NCI-H2029 treated with DMSO at 0.1 percent for 48 hours (cell line): ENCODE measurements at places on chromosomes 3 and 15.
A peak's percentile ranks its signal among the peaks of the same experiment; 100 is the strongest.

DNA sequence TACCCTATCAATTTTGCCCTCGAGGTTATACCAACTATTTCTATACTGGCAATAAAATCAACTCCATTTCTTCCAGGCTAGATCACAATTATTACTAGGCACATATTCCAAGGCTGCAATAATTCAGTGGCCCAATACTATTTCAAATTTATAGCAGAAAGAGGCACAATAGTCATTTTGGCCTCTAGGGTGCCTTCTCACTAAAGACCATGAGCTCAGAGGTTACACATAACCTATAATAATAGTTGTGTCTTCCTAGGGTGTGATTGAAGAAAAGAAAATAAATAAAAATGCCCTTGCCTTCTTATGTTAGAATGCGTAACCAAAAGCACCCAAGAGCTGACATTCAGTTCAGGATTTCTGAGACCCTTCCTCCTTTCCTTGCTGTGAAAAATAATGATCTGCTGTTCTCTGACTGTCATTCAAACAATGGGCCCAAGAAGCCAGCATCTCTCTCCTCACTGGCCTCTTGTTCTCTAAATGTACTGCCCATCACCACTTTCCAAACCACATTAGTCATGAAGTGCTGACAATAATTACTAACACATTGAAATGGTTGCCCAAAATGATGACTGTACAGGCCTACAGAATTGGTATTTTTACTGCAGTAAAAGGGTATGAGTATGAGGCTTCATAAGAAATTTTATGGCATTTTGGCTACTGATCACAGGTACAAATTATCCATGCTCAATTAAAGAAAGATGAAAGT, 244.8 kb downstream of the LRRN1 start:
- no peak for DNase-seq

- DNase-seq: no peak
These were observed 10.5 kb upstream of the NOX5 start for GRCh38 chr15:69004011-69004410.

DNA sequence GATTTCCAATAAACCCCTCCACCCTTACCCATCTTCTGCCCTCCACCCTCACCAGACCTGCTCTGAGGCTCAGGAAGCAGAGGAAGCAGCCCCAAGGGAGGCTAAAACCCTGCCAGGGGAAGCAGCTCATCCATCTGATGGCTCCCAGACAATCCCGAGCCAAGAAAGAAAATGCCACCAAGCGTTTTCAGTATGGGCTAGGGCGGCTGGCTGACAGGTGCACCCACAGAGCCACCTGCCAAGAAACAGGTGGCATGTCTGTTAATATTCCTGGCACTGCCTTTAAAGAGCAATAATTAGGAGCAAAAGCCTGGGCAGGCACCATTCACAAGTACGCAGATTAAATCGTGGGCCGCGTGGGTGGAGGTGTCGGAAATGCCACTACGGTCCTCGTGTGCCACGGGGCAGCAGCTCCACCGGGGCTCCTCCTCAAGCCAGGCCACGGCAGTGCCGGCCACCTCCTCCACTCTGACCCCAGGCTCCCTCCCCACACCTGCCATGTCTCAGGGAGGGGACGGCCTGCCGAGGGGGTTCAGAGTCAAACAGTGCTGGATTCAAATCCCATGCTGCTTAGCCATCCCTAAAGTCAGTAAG, 23.9 kb upstream of the GRIP2 start:
- DNase-seq: peak; percentile 49

- no peak for DNase-seq
These were observed 41.7 kb downstream of the SNX4 start for GRCh38 chr3:125478326-125478725.

DNA sequence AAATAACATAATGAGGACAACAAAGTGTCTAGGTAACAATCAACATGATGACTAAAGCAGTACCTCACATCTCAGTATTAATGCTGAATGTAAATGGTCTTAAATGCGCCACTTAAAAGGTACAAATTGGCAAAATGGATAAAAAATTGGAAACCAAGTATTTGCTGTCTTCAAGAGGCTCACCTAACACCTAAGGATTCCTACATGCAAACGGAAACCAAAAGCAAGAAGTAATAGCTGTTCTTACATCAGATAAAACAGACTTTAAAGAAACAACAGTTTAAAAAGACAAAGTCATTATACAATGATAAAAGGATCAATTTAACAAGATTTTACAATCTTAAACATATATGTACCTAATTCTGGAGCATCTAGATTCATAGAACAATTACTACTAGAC, 22.5 kb downstream of the CSNK1G1 start:
- DNase-seq: no peak

DNA sequence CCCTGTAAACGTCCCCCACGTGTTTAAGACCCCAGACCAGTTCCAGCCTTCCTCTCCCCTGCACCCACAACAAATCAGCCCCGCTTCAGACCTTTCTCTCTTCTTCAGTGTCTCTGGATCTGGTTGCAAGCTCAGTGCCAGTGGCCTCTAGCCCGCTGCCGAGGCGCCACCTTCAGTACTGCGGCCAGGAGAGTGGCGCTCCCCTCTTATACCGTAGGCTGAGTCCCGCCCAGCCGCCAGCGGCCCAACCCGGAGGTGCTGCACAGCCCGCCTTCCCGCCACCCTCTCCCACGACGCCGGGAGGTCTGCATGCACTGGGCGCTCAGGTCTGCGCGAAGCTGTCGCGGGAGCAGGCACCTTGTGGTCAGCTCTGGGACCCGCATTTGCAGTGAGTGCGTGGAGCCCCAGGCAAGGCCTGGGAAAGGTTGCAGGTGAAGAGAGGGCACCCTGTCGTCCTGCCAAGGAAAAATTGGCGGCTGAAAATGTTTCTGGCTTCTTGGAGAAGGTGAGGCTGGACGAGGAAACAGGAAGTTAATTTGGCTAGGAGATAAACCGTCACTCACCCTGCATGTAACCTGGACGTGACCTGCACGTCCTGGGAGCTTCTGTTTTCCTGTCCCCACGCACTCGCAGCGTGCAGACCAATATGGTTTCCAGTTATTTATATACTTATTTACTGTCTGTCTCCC, at the start of gene C2CD4B:
C2CD4B (minus strand) TSS at position 182 of the 689 bp plus-strand sequence. CDS start 301 bp downstream, outside the sequence.
- peak; percentile 26 for DNase-seq

GRCh38 chr3:14119651-14120050, 5.0 kb downstream of the CHCHD4 start:
- no peak for DNase-seq

GRCh38 chr3:153601374-153601853, 439.4 kb downstream of the RAP2B start:
- no peak for DNase-seq

- no peak for DNase-seq
These were observed 487.7 kb upstream of the RASGRP1 start for GRCh38 chr15:39052323-39052705.

DNA sequence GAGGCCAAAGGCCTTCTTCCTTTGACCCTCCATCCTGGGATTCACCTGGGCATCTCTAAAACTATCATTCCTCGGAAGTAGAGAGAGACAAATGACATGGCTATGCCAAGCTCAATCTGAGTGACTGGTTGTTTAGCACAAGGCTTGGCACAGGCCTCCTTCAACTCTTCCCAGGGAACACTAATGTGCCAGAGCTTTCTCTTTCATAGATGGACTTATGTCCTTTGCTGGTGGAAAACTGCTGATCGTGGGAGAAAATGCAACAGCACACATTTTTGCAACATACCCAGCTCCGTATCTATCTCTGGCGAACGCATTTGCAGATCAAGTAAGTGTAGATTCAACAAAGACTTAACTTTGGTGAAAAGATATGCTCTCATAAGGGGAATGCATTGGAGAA, 36.5 kb downstream of the AQP9 start:
- DNase-seq: no peak

DNA sequence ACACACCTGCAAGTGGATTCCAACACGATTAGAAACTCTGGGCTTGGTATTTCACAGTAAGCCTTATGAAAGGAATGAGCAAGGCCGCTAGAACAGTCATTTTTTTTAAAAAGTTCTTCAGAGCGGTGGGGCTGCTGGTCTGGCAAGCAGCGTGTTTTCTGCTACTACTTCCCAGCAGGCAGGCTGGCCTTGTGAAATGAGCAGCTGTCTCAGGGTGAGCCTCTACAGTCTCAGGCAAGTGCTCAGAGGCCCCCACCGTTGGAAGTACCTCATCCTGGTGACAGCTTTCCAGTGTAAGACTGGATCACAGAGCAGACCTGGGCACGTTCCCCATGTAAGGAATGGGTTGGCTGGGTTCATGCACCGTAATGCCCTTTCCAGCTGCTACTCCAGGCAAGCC, 119.2 kb downstream of the LRIG1 start:
- DNase-seq: no peak

DNA sequence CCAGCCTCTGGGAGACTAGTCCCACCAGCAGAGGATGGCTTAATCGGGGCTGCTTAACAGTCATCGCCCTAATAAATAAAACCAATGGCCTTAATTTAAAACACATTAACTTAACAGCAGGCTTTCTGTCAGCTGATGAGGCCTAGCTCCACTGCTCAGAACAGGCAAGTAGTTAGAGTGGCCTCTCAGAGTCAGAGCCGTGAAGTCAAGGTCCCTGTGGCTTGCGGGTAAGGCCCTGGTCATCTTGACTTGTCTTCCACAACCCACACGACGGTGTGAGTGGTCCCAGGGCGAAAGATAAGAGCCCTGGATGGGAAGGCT, 11.8 kb downstream of the XXYLT1 start:
- DNase-seq: no peak

- no peak for DNase-seq
These were observed 27.6 kb downstream of the PLXNB1 start for GRCh38 chr3:48402281-48402732.

DNA sequence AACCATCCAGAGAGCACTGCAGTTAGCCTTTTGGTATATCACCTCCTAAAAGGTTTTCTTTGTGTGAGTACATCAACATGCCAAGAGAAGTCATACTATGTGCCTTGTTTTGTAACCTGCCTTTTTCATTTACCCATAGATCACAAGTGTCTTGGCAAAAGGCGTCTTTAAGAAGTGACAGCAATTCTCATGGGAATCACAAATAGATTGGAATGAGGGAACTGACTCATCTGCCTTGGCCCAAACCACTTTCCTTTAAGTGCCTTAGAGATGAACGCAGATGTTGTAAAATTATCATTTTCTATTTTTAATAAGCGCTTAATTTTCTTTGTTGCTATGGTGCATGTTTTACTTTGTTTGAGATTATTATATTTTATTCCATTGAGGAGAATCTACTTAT, 20.7 kb upstream of the POMGNT2 start:
- DNase-seq: no peak

DNA sequence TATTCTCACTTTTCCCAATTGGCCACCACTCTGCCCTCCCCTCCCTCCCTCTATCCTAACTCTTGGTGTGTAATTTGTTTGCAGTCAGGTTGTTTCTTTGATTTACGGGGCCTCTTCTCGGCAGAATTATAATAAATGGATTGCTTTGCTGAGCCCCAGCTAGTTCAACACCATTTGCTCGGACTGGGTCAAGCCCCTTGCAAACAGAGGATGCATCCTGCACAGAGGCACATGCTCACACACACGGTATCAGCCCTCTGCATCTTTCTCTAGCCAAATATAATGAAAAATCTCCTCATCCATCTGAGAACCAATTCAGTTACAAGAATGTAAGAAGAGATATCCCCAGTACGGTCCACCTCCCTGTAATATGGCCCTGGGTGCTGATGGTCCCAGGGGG, 97.7 kb downstream of the EPHB1 start:
- no peak for DNase-seq

GRCh38 chr15:101137312-101137940, 114.4 kb downstream of the CHSY1 start:
- DNase-seq: no peak

DNA sequence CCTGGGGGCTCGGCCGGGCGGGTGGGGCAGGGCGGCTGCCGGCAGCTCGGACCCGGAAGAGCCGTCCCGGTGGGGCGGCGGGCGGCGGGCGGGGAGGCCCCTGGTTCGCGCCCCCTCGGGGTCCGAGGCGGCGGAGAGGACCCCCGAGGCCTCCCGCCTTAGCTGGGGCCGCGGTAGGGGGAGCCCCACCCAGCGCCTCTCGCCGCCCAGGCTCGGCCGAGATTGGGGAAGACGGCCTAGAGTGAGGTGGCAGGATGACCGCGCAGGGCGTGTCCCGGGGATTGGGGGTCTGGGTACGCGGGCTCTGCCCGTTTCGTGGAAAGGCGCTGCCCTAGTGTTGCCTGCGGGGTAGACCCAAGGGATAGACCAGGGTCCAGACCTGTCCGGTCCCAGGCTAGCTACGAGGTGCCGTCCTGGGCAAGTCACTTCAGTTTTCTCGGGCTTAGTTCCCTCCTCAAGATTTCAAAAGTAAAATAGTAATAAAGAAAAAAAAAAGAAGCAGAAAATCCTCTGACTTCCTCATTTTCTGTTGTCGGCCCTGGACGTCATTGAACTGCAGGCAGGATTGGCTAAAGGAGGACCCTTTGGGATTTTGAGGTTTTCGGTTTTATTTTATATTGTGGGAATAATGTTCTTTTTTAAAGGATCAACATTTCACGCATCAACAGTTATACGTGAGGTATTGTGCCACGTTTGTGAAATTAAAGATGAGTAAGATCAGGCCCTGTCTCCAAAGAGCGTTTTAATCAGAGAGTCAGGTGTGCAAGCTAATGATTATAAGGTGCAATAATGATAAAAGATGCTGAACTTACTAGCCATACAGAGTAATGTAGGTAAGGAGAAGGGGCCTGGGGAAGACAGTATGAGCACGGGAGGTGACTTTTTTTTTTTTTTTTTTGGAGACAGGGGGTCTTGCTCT, 679 bp downstream of the IQGAP1 start:
- DNase-seq: no peak

GRCh38 chr3:50472958-50473357, 30.5 kb downstream of the CACNA2D2 start:
- no peak for DNase-seq

DNA sequence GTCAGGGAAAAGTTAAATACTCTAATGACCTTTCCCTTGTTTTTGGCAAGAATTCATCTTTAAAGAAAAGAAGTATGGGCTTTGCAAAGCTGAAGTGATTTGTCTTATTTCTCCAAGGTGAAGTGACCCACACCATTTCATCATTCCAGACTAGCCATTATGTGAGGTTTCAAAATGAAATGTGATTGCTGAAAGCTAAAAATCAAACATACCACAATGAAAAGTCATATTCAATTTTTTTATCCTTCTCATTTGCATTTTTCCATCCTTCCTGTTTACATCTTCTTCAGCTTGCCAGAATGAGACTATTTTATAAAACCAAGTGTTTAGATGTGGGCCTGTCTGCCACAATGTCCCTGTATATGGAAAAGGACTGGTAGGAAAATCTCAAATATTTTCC, 142.3 kb upstream of the STRIT1 start:
- no peak for DNase-seq
